ENCODE measurements at places on chromosomes 3 and 15. TPM values are rescaled to one million over a fixed set of nuclear protein-coding genes. Genes with fewer than 3 reads are reported as not detected.

DNA sequence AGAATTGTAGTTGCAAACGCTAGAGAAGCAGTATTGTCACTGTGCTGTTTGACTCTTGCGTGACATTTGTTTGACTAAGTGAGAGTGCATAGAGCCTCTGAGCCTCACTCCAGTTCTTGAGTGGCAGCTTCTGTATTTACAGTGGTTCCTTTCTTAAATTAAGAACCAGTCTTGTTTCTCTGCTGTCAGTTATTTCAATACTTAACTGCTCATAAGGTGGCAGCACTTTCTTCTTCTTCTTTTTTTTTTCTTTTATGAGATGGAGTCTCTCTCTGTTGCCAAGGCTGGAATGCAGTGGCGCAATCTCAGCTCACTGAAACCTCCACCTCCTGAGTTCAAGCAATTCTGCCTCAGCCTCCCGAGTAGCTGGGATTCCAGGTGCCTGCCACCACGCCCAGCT lies 372.1 kb downstream of the LPP start:
- no peak overlapping the region for H3K27ac ChIP-seq
- DNase-seq = peak; percentile 66

- H3K36me3 ChIP-seq = no peaks in the 10 kb centered on the region
- DNase-seq = no peak
- no peaks in the 10 kb centered on the region for H3K27me3 ChIP-seq
Measured at GRCh38 chr3:113751141-113751540, 4.3 kb downstream of the ATP6V1A start.

DNA sequence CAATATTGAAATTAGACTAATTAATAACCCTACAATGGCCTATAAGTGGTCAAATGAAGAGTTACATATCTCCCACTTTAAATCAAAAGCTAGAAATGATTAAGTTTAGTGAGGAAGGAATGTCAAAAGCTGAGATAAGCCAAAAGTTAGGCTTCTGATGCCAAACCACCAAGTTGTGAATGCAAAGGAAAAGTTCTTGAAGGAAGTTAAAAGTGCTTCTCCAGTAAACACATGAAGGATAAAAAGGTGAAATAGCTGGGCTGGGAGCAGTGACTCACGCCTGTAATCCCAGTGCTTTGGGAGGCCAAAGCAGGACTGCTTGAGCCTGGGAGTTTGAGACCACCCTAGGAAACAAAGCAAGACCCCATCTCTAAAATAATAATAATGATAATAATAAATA lies 46.9 kb upstream of the DCUN1D1 start:
- DNase-seq = no peak
- H3K4me1 ChIP-seq = no peaks in the 10 kb centered on the region
- no peak overlapping the region for H3K4me3 ChIP-seq

DNA sequence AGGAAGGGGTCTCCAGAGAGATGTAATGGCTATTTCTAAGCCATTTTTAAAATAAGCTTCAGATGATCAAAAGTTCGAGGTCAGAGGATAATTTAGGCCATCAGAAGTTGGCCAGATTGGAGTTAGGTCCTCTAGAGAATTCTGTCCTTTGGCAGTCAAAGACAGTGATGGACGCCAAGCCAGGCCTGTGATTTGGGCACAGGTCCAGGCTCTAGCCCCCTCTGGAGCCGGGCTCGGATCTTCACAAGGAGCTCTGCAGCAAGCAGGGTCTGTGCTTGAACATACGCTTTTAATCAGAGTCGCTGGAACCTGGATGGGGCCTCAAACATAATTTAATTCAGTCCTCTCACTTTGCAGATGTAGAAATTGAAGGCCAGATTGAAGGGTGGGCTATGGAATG lies 151.4 kb upstream of the BCL6 start:
- no peaks in the 10 kb centered on the region for H3K4me1 ChIP-seq
- no peaks in the 10 kb centered on the region for H3K36me3 ChIP-seq
- H3K27ac ChIP-seq = no peak overlapping the region
- H3K4me3 ChIP-seq = no peak overlapping the region
- no peak for DNase-seq

GRCh38 chr3:183122257-183122932 lies 23.1 kb upstream of the MCCC1 start:
- H3K27ac ChIP-seq = no peak overlapping the region
- H3K4me3 ChIP-seq = no peak overlapping the region
- H3K36me3 ChIP-seq = no peaks in the 10 kb centered on the region
- DNase-seq = no peak

GRCh38 chr3:170690661-170690981 lies 104.7 kb upstream of the SLC7A14 start:
- peaks cover 5% of the 10 kb centered on the region for H3K4me1 ChIP-seq
- no peak overlapping the region for H3K27ac ChIP-seq
- no peak overlapping the region for H3K4me3 ChIP-seq

DNA sequence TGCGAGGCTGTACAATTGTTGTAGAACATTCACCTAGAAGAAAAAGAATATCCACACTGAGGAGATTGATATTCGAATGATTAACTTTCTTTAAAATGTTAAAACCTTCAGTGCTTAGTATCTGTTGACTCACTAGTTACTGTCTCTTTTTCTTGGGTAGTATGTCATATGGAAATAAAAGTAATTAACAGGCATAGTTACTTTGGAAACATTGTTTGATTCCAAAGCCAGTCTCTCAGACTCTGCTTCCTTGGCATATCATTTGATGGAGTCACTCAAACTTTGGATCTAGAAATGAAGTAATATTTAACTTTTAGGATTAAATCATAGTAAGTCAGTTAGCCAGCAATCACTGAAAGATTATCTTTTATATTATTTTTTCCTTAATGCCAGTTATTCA lies 63.4 kb downstream of the MAP2K5 start:
- peaks cover 16% of the 10 kb centered on the region for H3K36me3 ChIP-seq
- H3K27me3 ChIP-seq = no peaks in the 10 kb centered on the region
- H3K27ac ChIP-seq = no peak overlapping the region
- no peaks in the 10 kb centered on the region for H3K4me1 ChIP-seq
- H3K4me3 ChIP-seq = no peak overlapping the region

GRCh38 chr3:146019508-146019907 lies 141.5 kb downstream of the PLOD2 start:
- no peak overlapping the region for H3K4me3 ChIP-seq
- no peaks in the 10 kb centered on the region for H3K4me1 ChIP-seq
- DNase-seq = no peak

- DNase-seq = no peak
- H3K27me3 ChIP-seq = no peaks in the 10 kb centered on the region
- H3K4me3 ChIP-seq = no peak overlapping the region
- H3K27ac ChIP-seq = no peak overlapping the region
- peaks cover 36% of the 10 kb centered on the region for H3K36me3 ChIP-seq
Measured at GRCh38 chr3:195877767-195878423, 30.5 kb downstream of the TNK2 start.

DNA sequence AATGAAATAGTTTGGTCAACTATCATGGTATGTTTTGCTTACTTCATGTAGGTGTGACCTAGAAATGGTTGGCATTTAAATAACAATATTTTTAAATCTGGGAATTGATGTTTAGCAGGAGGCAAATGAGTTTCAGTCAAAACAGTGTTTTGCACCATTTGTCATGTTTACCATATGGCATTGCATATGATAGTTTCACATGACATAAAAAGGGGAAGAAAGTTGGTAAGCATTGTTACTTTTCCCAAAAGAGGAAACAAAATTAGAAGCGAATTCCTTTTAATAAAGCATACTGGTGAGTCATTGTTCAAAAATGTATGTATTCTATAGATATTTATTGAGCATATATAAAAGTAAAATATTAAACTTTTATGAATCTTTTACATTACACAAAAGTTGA lies 2.3 kb downstream of the RNF13 start:
- H3K27ac ChIP-seq = peak overlapping the region; percentile 97
- DNase-seq = no peak
- H3K4me3 ChIP-seq = peak overlapping the region; percentile 82
- no peaks in the 10 kb centered on the region for H3K27me3 ChIP-seq

DNA sequence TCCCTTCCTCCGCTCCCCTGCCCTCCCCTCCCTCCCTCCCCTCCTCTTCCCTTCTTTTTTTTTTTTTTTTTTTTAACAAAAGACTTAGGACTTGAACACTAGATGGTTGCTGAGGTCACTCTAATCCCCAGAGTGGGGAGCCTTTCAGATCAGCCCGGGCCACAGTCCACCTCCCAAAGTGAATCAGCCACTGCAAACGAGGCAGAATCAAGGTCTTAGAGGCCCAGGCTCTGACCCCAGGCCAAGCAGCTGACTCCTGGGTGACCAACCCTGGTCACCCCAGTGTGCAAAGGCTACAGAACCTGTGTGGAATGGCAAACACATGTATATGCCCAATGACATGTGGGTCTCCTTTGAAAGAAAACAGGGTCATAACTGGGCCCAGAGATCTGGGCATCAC lies 18.3 kb upstream of the EHD4 start:
- peaks cover 5% of the 10 kb centered on the region for H3K4me1 ChIP-seq
- H3K27ac ChIP-seq = no peak overlapping the region
- no peaks in the 10 kb centered on the region for H3K27me3 ChIP-seq
- DNase-seq = peak; percentile 47
- H3K4me3 ChIP-seq = no peak overlapping the region

DNA sequence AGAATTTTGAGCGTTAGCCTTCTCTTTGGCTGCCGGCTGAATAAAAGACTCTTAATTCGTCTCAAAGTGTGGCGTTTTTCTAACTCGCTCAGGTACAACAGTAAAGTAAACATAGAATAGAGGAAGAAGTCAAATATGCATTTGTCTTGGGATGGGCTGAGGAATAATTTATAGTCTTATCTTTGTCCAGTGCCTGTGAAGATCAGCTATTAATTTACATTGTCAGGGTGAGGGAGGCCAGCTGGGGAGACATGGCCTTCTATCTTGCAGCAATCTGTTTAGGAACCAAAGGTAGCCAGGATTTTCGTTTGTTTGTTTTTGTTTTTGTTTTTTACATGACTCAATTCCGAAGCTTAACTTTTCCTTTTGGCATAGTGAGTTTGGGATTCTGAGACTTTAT lies 100.2 kb downstream of the VPS8 start:
- DNase-seq = no peak
- no peaks in the 10 kb centered on the region for H3K27me3 ChIP-seq
- H3K4me1 ChIP-seq = no peaks in the 10 kb centered on the region
- H3K27ac ChIP-seq = no peak overlapping the region

Gene C3orf85
- not detected for total RNA-seq

Gene SNUPN
- 23.5 TPM for total RNA-seq

Gene FAM174B
- total RNA-seq = 62.9 TPM

Gene PGBD4
- total RNA-seq = 1.3 TPM
